ENCODE measurements at places on chromosomes 2 and 18.
A peak's percentile ranks its signal among the peaks of the same experiment; 100 is the strongest.

GRCh38 chr2:30931841-30932407 is 124.7 kb upstream of the CAPN13 start:
- no peak for DNase-seq

DNA sequence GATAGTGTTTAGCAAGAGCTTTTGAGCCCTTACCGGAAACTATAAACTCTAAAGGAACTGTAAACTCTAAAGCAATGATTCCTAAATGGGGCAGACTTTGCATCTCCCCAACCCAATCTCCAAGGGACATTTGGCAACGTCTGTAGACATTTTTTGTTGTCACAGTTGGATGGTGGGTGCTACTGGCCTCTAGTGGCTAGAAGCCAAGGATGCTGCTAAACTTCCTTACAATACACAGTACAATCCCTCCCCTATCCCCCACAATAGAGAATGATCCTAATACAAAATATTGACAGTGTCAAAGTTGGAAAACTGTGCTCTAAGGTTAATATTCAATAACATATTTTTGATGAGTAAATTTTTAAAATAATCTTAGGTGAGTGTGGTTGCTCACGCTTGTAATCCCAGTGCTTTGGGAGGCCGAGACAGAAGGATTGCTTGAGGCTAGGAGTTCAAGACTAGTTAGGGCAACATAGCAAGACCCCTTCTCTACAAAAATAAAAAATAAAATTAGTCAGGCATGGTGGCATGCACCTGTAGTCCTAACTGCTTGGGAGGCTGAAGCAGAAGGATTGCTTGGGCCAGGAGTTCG is 66.7 kb downstream of the PTPN4 start:
- peak; percentile 30 for DNase-seq

- DNase-seq = no peak
These were observed 118.9 kb downstream of the ACAA2 start for GRCh38 chr18:49694402-49694801.

DNA sequence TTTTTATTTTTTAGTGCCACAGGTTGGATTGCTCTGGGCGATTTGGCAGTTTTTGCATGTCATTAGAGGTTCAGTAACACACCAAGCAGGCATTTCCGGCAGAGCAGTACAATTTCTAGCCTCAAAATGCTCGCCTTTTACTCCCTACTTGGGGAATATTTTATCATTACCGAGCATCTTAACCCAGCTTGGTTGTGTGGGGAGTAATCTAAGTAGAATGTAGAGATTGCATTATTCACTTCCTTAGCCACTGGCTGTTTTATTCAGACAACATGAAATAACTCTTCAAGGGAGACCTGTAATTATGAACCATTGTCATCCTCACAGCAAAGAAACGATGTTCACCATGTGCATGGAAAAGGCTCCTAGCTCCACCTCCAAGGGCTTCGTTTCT is 13.1 kb downstream of the GRP start:
- no peak for DNase-seq

DNA sequence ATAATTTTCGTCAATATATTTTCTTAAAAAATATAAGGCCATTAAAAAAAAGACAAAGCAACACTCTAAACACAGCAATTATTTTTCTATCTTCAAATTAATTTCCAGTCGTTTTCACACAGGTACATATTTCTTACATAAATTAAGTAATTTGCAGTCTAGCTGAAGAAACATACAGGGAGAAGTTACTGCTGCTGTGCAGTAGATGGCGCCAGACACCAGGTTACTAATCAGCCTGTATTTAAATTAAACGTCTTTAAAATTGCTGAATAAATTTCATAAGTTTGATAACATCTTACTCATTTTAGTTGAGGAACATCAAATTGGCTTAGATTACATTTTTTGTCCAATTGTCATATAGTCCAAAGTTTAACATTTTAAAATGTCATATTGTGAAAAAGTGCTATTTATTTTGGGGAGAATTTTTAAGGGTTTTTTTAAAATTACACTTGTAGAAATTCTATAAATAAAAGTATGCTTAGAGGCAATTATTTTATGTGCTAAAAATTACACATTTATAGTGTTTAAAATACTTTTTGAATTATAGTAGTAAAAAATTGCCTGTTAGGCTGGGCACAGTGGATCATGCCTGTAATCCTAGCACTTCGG is 88.4 kb downstream of the PMAIP1 start:
- peak; percentile 47 for DNase-seq

- DNase-seq = no peak
These were observed 59.2 kb downstream of the KYNU start for GRCh38 chr2:142936629-142937028.

DNA sequence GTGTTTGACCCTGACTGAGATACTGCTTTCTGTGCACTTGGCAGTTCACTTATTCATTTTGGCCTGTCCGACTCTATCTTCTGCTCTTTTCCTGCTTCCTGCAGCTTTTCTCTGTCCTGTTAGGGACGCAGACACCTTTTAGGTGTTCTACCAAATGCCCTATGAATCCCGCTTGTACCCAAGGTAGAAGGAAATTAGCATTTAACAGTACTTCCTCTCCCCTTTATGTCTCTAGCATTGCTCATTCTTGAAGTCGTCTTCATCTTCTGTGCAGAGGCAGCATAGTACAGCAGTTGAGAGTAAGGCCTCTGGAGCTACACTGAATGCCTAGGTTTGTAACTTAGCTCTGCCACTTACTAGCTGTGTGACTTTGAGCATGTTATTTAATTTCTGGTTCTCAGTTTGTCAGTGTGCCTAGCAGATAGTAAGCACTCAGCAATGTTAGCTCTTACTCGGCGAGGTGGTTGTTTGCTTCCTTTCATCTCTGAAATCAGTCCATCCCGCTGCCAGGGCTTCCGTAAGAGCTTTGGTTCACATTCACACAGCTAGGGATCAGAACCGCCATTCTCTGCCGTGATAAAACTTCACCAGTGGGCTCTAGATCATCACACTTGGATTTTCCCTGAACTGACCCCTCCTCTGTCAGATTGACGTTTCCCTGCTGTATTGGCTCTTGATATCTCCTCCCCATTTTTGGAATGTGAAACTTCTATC is 1.4 kb downstream of the CCT7 start:
- no peak for DNase-seq

GRCh38 chr2:205058409-205058808 is 513.1 kb downstream of the PARD3B start:
- no peak for DNase-seq

DNA sequence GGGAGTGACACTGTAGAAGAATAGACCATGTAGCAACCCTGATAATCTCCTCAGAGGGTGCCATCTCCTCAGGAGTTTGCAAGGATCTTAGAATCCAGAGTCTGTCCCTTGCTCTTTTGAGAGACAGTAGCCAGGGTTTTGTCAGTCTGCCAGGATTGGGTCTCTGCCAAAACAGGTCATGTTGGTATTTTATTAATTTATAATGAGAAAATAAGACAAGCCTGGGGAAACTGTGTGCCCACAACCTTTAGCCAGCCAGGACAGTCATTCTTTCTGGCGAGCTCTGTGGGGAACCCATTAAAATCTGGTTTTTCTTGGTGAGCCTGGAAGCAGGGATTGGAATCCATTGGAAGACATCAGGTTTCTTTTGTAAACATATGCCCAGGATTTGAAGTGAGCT is 78.6 kb downstream of the PTPRM start:
- DNase-seq = no peak

DNA sequence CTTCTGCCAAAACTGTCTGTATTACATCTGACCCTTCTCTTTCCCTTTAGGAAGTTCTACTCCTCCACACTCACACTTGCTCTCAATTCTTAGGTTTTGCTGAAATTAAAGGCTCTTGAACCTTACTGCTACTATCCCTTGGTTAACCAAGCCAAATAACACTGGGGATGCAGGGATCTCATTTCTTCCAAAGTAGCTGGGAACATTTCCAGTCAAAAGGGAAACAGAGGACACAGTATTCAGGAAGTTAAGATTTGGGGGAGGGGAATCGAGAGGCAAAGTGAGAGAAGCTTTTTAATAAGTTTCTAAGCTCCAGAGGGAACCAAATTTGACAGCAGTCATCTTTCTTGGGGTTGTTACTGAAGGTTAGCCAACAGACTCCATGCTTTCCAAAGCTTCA is 6.2 kb downstream of the SEPTIN2 start:
- DNase-seq = no peak

DNA sequence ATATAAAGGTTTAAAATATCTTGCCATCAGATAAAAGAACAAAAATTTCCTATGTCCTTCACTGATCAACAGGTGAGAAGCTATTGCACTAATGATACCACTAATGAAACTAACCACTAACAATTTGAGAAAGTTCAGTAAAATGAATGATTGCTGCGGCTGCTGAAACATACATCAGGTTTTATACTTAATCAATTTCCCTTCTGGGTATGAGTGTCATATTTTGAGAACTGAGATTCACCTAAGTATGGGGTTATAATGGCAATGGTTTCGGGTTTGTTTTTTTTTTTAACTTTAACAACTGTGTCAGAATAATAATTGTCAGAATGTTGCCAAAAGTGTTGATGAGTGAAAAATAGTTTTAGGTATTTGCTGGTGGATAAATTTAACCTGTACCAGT is 151.3 kb upstream of the SLC39A10 start:
- no peak for DNase-seq

DNA sequence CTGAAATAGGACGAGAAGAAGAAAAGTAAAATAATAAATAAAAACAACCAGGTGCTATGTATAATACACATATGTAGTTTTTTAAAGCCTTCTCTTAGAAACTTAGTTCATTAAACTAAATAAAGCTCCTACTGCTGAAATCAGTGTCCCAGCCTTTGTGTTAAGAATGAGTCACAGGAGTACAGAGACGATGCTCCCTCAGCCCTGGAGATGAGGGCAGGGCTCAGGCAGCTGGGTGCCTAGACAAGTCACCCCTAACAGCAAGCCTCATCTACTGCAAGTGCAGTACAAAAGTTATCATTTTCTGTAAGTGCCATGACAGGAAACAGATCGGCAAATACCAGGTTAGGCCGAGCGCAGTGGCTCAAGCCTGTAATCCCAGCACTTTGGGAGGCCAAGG is 18.2 kb downstream of the KIDINS220 start:
- no peak for DNase-seq

DNA sequence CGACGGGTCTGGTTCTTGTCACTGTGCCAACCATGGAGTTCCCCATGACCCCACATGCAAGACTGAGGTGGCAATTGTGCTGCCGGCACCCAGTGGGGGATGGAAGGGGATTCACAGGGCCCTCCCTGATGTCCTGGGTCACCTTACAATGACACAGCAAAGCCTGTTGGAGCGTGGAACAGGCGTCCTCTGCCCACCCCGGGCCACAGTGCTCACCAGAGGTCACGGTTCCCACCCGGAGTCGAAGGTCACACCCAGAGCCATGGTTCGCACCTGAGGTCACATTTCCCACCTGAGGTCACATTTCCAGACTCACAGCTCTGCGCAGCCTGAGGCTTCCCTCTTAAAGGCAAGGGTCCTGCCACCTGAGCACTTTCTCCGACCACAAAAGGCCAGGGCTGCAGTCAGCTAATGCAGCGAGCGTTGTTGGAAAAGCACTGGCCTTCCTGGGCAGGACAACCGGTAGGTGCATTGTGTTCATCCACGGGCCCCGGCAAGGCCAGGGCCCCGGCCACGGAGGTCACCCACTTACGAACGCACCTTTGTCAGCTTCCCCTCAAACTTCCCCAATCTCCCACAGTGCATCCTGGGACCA is 24.0 kb downstream of the KIF1A start:
- DNase-seq = no peak

GRCh38 chr2:46257476-46257875 is 39.7 kb upstream of the EPAS1 start:
- no peak for DNase-seq

GRCh38 chr18:63763831-63764600 is 11.2 kb upstream of the SERPINB7 start:
- no peak for DNase-seq

DNA sequence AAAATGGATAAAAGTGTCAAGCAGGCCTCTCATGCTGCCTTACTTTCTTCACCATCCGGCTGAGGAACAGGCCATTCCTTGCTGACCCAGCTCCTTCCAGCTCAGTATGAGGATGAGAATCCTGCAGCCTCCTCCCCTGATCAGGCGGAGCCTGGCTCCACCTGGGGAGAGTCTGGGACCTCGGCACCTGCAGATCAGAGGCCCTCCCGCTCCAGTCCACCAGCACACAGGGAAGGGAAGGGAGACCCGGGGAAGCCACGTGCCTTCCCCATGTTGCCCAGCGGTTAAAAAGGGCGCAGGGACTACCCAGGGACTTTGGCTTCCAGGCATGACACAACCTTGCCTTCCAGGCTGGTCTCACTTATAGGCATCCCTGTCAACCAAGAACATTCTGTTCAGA is 172.0 kb downstream of the NDUFA10 start:
- no peak for DNase-seq

- no peak for DNase-seq
These were observed 15.6 kb downstream of the ARL4C start for GRCh38 chr2:234481301-234481700.

DNA sequence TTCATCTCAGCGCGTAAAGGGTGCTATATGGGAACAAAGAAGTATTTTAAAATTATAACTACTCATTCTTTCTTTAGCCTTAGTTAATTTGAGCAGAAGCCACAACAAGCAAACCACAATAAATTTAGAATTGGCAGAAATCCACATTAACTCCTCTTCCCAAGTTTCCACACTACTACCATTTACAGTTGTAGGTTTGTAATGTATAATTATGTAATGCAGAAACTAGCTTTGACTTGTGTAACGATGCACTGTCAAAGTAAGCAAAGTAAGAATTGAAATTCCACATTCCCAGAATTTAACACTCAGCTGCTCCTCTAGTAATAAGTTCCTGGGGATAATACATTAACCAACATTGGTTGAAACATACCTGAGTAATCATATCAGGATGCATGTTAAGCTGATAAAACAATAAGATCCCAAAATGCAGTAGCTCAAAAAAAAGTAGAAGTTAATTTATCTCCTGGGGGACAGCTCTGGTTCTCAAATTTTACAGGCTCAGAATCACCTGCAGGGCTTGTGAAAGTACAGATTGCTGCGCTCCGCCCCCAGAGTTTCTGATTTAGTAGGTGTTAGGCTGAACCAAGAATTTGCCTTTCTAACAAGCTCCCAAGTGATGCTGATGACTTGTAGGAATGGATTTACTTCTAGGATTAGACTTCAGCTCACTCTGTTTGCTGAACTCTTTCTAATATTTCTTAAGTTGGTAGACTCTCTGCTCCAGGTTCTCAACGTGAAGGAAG is 9.9 kb downstream of the GRP start:
- no peak for DNase-seq

Data from activated CD4-positive, alpha-beta T cell treated with anti-CD3 and anti-CD28 coated beads, Interleukin-2, amount 50 U/mL, for 4 hours (primary cell).